HFFc6 (cell line): ENCODE measurements at places on chromosomes 13 and 19.

GRCh38 chr19:11111771-11112144 is 22.5 kb downstream of the LDLR start:
- no peak for DNase-seq

DNA sequence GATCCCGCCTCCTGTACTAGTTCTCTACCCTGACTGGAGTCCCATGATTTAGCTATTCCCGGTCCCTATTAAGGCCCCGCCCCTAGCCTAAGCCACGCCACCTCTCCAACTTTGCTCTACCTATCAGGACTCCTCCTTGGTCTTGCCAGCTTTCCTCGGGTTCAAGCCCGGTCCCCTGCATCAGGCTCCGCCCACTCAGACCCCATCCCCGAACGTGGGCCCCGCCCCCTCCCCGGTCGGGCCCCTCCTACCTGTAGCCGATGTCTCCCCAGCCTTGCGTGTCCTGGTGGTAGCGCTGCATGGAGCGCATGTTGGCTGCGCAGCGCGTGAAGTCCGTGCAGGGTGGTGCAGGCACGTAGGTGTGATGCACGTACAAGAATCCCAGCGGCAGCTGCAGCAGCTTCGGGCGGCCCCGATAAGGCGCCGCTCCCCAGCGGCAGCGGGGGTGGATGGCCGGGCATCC is 7.3 kb upstream of the RASAL3 start:
- no peak for DNase-seq

GRCh38 chr19:45023048-45023447 is 15.8 kb upstream of the CLASRP start:
- DNase-seq, result no peak

- DNase-seq, result no peak
Observed at GRCh38 chr19:57025491-57025890, 94.3 kb upstream of the USP29 start.

DNA sequence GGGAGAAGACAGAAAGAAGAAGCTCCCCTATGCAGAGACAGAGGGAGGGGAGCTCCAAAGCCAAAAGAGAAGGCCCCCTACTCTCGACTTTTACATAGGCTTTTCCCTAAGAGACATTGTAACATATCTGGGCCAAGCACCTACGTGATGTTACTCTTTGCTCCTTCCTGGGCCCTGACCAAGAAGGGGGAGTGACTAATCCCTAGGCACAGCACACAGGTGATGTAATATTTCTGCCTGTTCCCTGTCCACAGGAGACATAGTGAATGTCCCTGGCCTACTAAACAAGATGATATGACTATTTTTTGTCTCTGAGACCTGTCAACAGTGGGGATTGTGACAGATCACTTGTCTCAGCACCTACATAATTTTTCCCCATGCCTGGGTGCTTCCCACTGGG is 15.9 kb upstream of the ZNF254 start:
- no peak for DNase-seq

DNA sequence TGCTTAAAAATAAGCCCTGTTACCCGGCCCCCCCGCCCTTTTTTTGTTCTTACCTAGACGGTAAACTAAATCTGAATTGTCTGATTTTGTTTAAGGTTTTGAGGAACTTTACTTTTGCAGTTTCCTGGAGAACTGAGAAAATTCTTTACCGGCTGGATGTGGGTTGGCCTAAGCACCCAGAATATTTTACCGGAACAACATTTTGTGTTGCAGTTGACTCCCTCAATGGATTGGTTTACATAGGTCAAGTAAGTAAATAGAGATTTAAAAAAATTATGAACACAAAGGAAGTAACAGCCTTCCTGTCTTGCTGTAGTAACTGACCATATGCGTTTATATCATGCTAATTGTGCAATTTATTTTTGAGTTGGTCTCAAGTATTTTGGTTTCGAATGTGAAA is 785 bp downstream of the NHLRC3 start:
- DNase-seq, result no peak

- no peak for DNase-seq
Observed at GRCh38 chr19:4154571-4155312, 1.3 kb downstream of the CREB3L3 start.

DNA sequence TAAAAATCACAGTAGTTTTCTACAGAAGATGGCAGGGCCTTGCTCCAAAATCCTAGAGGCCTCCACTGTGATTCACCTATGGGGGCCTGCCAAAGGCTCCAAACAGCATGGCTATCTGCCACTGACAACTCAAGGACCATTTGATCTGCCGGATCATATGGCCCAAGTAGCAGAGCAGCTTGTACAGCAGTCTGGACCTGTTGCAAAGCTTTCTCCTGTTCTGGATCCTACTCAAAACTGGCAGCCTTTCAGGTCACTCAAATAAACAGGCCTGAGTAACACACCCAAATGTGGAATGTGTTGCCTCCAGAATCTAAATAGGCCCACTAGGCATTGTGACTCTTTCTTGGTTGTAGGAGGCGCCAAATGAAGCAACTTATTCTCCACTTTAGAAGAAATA is 1049.3 kb downstream of the PCDH9 start:
- DNase-seq, result no peak

GRCh38 chr13:100658363-100658762 is 16.2 kb downstream of the TMTC4 start:
- no peak for DNase-seq

DNA sequence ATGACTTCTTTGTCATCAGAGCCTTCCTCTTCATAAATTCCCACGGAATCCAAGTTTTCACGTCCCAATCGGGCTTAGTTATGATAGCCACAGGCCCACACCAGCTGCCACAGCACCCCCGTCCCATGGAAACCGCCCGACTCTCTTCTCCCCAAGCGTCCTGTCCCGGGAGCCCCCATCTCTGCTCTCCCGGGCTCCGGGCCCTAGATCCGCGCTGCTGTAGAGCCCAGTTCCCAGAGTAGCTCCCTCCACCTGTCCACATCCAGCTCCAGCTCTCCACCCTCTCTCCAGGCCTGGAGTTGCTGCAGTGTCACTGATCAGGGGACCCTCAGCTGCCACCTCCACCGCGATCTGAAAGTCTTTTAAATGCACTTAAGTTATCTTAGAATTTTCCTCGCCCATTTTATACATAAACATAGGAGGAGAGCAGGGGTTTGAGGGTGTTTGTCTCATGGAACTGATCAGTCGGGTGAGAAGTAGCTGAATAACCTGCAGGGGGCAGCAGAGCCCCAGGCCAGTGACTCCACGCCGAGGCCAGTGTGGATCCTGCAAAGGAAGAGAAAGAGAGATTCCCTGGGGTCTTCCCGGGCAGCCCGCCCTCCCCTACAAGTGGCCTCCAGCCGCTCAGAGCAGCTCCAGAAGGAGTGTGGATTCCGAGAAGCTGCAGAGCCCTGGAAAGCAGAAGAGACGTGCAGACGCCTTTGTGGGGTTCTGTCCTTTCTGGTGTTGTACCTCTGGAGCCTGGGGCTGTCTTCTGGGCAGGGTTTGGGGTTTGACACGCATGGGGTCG is 1.1 kb upstream of the ZNF763 start:
- DNase-seq, result peak; percentile 36

DNA sequence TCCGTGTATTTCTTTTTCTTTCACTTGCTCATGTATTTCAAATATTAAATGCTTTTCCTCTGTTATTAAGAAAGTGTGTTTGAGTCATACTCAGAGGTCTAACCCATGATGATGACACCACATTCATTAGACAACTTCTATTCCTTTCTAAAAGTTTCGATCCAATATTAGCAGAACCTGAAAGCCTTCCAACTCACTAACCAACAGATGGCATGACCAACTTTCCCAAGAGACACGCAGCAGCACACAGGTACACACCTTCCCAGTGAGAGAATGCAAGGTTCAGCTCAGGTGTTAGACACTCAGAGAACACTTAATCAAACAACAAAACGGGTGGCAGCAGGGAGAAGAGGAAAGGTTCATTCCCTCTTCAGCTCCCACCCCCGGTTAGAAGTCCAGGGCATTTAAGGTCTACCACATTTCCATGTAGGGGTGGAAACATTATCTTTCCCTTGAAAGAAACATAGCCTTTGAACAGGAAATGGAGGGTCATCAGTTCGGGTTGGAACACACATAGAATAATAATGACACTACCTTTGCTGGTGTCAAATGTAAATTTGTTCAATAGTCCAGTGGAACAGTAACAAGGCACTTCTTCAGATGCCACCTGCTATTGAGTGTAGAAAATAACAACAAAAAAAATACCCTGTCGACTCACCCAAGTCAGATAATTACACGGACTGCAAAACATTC is 404.2 kb downstream of the COG6 start:
- no peak for DNase-seq

DNA sequence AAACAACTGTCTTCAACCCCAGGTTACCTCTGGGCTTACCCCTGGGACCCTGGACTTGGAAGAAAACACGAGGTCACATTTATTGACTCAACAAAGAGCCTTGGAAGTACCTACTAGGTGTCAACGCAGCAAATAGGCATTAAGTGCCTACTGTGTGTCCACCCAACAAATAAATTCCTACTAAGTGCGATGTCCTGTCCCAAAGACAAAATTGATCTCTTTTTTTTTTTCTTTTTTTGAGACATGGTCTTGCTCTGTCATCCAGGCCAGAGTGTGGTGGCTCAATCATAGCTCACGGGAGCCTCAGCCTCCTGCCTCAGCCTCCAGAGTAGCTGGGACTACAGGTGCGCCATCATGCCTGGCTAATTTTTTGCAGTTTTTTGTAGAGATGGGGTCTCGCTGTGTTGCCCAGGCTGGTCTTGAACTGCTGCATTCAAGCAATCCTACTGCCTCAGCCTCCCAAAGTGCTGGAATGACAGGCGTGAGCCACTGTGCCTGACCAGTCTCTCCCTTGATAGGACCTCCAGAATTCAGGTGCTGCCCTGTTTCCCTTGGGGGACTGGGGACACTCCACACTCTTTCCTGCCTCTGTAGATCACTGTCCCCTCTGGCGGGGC is 589 bp upstream of the S1PR2 start:
- DNase-seq, result no peak

DNA sequence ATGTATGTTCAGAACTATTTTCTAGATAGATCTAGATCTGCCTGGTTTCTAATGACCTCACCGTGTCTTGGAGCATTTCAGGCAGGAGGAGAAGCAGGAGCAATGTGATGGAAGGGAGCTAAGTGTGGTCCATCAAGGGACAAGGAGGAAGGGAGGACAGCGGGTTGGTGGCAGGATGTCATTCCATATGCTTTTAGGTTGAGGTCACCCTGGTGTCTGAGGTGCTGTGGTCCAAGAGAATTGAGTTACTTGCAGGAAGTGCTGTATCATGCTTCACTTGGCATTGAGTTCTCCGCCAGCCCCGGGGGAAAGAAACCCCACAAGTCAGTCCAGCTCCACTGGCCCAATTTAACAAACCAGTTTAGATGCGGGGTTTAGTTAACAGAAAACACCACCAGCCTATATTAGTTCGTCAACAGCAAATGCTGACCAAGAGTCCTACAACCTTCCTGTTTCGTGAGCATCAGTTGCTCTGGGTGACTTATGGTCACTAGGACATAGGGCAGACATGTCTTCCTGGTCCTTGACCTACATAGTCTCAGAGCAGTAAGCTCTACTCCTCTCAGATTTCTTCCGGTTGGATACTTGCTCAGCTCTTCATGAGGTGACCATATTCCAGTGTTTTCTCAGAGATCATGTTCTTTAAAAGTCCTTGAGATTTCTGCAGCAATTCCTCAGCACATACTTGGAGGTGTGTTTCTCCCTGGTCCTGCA is 79.4 kb downstream of the MBNL2 start:
- no peak for DNase-seq

DNA sequence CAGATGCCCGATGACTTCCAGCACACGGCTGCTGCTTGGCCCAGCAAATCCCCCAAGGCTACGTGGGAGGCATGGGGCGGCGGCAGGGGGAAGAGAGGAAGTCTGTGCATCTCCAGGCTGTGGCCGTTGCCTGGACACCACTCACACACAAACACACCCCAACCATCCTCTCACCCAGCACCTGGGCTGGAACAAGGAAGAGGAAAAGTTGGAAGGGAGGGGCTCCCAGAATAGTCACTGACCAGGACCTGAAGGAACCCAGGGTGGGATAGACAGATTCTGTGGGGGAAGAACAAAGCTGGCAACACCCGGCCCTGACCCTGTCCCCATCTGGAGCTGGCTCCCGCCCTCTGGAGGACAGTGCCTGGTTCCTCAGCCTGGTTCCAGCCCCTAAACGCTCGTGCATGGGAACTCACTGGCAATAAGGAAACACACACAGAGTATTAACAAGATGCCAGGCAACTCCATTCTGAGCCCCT is 11.2 kb downstream of the PPP6R1 start:
- peak; percentile 55 for DNase-seq

DNA sequence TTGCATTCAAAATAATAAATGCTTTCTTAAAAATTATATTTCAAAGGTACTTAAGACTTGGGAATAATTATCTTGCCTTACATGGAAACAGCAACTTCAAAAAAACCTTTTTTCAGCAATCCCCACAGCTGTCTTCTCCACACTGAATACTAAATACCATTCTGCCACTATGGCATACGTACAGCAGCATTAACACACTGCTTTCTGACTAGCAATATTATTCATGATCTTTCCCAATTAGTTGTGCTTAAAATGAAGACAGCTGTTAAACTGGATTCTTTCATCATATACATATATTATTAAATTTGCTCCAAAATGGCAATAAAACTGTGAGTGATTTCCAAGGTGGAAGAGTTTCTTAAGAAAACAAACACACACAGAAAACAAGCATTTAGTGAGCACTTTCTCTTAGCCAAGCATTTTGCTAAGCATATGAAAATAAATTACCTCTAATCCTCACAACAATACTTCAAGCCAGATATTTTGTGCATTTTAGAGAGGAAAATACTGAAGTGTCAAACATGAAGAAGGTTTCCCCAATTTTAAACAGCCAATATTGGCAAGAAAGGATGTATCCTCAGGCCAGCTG is 609.5 kb downstream of the SLITRK1 start:
- no peak for DNase-seq

DNA sequence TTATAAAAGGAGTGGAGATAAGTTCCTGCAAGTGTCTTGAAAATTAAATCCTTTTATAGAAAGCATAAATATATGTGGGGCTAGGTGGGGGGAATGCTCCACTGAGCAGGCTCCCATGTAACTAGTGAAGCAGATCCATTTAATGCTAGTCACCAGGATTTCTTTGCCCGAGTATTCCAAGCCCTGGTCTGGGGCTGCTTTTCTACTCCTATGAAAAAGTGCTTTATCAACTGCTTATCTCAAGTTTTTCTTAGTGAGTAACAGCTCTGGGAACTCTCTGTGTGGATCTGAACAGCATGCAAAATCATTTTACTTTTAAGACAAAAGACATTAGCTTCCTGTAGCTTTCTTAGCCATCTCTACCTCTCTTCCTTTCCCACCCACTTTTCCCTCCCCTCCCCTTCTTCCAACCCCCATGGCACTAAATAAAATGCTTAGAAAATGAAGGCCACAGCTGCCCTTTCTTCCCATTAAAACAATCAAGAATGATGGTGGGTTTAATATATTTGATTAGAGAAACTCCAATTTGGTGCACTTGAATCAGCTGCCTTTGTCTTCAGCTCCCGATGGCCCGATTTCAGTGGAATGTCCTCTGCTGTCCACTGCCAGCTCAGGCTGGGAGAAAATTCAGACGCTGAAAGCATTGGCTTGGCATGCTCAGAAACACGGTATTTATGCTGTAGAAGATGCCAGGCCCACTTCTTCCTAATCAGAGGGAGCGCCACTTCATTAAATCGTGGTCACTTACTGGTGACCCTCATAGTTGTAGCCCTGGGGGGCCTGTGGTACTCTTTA is 475.1 kb downstream of the FOXO1 start:
- DNase-seq, result no peak

GRCh38 chr19:36140304-36141038 is 605 bp downstream of the CAPNS1 start:
- no peak for DNase-seq

- no peak for DNase-seq
Observed at GRCh38 chr13:107881362-107881761, 334.0 kb downstream of the LIG4 start.
